ENCODE measurements at places on chromosomes 1 and 21.

- peak; percentile 34 for DNase-seq
Observed at GRCh38 chr1:204065174-204065985, 7.5 kb upstream of the SOX13 start.

DNA sequence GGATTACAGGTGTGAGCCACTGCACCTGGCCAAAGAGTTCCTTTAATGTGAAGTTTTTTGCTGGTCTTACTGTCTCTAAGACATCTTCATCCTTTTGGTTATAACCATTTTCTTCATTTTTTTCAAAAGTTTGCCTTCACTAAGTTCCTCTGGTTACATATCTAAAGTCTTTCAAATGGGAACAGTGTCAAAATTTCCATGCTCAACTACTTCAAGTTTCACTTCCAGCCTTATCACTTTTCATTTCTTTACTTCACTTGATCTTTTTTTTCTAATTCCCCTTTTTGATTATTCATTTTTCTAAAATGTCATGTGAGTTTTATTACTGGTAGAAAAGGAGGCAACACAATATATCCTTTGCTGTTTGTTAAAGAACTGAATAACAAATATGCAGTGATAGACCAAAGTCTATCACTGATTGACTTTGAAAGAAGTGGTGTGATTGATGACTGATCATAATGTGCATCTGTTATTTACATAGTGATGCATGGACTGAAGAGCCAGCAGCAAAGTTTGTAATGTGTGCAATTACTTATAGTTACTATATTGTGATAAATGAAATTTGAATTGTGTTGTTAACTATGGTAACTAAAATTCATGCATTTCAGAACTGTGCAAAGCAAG lies 16.0 kb upstream of the ZFYVE9 start:
- no peak for DNase-seq

DNA sequence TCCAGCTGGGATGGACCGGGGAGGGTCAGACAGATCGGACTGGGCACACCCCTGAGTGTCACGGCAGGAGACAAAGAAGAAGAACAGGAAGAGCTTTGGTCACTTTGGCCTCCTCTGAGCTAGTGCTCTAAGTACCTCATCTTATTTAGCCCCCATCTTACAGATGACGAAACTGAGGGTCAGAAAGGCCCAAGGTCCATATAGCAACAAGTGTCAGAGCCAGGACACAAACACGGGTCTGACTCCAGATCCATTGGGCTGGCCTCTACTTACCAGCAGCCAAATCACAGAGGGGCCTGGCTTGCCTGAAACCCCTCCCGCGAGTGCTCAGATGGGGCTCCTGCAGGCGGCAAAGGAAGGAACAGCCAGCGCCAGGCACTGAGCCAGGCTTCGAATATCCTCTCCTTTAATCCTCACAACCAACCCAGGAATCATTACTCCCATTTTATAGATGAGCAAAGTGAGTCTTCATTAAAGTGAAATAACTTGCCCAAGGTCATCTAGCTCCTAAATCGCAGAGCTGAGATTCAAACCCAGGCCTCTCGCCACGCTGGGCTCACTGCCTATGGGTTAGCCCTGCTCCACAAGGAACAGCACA lies 25.7 kb upstream of the SELENON start:
- no peak for DNase-seq

DNA sequence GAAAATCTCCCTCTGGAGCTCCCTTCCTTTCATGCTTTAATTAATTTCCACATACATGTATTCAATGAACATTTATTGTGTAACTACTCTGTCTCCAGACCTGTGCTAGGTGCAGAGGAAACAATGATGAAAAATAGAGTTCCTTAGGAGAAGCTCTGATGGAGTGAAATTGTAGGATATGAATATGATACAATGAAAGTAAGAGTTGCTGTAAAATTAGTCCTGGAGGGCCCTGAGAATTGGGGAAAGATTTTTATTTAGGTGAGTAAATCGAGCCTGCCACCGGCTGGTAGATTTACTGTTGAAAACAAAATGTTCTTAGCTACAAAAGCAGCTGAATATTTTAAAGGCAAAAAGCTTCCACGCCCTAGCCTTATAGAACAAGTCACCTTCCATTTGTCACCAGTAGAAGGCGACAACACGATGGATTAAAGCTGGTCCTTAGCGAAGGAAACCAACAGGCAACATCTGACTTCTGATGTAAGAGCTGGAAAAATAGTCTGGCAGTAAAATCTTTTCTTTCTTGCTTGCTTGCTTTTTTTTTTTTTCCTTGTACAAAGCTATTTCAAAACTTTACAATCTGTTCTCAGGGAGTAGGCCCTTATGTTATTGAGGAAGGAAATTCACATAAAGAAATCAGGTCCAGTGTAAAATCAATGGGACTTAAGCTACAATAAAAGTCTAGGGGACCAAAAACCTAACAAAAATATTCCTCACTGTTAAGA lies 82.0 kb upstream of the ROR1 start:
- peak; percentile 84 for DNase-seq

DNA sequence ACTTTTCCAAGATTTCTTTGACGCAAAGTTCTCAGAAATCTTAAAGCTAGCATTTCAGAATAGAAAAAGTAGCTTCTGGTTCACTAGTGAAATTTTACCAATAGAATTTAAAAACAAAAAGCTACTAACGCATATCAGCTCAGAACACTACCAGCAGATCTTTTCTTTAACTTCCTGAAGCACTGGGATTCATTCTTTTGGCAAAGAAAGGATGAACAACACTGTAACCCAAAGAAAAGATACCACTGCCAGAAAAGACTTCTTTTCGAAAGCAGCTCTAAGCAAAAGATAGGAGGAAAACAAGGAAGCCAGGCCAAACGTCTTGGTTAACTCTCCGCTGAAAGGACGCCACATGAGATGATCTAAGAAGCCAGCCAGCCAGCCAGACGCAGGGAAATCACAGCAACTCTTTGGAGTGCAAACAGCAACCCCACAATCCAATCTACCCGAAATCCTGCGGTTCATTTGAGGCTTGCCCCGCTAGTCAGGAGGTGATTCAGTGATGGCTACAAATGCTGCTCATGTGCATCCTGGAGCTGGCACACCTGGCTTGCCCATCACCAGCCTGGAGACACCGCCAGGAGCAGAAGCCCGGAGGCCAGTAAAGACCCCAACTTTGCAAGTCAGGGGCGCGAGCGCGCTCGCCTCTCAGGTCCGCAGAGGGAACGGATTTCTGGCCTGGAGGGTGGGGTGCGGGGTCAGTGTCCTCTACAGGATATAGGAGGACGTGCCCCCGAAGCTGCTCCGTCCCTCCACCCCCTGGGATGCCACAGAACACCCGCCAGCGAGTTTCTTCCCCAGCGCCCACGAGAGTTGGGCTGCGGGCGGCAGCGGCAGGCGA lies 812 bp downstream of the NBPF1 start:
- peak; percentile 80 for DNase-seq

DNA sequence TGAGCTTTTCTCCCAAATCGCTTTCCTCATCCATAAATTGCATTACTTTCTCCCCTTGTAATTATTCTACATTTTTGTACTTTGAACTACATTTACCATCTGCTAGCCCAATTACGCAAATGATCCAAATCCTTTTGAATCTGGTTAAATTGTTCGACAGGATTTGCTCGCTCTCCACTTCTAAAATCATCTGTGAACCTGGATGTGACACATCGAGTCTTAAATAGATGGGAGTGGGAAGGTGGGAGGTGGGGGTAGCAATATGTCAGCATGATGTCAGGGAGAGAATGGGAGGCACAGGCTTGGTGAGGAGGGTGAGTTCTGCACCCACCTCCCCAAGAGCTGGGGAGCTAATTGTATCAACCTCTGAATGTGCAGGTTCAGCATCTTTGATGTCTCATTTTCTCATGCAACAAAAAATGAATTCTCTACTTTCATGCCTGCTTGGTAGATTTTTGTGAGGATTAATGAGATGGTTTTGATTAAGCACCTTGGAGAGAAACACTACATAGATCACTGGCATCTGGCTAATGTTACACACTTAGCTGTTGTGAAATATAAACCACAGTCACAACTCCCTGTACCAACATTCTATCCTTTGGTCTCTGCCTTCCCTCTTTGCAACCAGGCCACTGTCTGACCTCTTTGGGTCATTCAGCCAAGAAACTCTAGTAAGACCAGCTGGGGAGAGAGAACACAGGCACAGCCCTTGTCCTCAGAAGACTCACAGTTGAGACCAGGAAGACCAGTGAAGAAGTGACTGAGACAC lies 165.1 kb downstream of the DAB1 start:
- DNase-seq = no peak

GRCh38 chr1:163137556-163138265 lies 65.0 kb downstream of the RGS5 start:
- no peak for DNase-seq

DNA sequence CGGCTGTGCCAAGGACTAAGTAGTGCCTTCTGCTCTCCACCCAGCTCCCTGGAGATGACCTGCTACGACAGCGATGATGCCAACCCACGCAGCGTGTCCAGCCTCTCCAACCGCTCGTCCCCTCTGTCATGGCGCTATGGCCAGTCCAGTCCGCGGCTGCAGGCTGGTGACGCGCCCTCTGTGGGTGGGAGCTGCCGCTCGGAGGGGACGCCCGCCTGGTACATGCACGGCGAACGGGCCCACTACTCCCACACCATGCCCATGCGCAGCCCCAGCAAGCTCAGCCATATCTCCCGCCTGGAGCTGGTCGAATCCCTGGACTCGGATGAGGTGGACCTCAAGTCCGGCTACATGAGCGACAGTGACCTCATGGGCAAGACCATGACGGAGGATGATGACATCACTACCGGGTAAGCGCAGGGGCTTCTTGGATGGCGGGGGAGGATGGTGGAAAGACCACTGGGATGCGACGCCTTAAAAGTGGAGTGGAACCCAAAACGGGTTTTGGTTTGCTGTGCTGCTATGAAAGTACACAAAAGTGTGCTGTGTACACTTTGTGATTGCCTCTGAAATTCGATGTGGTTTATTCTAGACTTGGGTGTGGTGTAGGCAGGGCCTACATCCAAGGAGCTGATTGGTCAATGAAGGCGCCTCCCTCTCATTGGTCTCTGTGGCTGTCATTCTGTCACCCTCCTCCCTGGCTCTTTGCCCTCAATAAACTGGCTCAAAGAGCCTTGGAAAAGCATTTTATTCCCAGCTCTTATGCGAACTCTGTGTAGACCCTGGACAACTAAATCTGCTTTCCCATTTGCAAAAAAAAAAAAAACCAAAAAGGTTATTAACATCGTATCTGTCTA lies 110.4 kb upstream of the IPO9 start:
- no peak for DNase-seq

DNA sequence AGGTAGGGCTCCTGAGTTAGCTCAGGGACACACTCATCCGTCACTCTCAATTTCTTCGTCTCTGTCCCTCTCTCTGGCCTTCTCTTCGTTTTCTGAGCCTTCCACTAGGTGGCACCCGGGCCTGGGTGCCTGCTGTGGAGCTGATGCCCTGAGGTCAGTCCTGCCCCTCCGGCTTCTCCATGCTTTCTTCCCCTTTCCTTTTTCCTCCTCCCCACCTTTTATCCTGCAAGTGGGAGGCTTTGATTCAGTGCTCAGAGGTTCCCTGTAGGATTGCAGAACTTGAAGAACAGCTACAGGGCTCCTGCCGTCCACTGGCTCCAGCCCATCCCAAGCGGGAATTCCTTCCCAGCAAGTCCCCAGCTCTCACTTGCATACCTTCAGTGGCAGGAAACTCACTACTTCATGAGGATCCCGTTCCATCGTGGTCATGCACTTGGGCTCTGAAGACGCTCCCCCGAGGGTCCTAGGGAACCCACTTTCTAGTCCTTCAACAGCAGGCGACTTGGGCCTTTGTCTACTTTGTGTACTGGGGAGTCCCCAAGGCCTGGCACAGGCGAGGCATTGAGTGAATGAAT lies 45.6 kb downstream of the SRRM1 start:
- DNase-seq = peak; percentile 62

DNA sequence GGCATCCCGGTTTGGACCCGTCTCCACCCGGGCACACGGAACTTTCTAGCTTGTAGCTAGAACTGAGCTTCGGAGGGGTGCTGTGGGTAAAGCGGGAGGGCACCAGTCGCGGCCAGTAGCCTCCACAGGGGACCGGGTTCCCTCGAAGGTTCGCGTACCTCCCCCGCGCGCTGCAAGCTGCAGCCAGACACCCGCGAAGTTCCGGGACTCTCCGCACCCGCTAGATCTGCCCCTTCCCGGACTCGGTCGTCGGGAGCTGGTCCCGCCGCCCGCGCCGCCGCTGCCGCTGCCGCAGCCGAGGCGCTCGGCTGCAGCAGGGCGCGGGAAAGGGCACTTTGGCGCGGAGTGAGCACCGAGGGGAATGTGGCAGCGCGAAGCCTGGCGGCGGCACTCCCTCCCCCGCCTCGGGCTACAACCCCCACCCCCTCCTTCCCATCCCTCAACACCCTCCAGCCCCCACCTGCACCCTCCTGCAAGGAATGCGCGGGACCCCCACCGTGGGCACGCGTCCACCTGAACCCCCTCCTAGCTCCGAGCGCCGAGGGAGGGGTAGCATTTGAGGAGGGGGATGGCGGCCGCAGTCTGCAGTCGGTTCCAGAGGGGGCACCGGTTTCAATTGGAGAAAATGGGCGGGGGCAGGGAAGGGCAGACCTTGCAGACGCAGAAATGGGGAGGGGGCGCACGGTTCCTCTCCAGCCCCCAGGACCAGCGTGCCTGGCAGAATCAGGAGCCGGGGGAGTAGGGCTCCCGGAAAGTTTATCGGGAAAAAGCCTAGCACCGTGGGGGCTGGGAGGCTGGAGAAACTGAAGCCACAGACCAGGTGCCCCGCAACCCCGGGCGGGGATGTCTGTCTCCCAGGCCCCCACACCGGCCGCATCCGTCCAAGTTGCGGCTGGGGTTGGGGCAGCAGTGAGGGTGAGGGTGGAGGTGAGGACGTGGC lies 968 bp downstream of the CSMD2 start:
- no peak for DNase-seq

GRCh38 chr1:33170351-33171274 lies 11.2 kb downstream of the TRIM62 start:
- DNase-seq = no peak

- DNase-seq = no peak
Observed at GRCh38 chr1:162832470-162832869, 28.5 kb downstream of the CCDC190 start.

GRCh38 chr1:197144570-197145325 lies 1.7 kb downstream of the ASPM start:
- peak; percentile 7 for DNase-seq

DNA sequence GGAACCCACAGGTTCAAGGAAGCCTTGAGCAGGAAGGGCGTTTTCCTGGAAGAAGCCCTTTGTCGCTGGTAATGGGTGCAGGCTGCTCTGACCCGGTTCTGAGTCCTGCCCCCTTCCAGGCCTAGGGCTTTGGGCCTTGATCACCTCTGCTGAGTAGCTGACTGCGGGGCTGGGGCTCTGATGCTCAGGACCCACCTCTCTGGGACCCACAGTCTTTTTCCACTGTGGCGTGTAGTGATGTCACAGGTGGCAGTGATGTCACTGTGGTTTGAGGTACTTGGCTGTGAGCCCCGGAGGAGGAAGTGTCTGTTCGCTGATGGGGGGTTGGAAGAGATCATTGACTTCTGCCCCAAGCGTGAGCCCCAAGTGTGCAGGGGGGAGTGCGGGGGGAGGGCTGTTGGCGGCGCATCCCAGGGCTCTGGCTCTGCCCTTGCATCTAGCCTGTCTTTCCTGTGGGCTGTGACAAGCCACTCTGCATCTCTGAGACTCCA lies 6.9 kb downstream of the TNFRSF1B start:
- DNase-seq = no peak

GRCh38 chr1:201753492-201753891 lies 75.5 kb upstream of the IPO9 start:
- no peak for DNase-seq

- peak; percentile 63 for DNase-seq
Observed at GRCh38 chr1:109769330-109770078, 5.8 kb upstream of the EPS8L3 start.

GRCh38 chr1:247376659-247377058 lies 39.3 kb upstream of the NLRP3 start:
- no peak for DNase-seq

GRCh38 chr1:226697151-226697928 lies 41.7 kb downstream of the ITPKB start:
- no peak for DNase-seq

GRCh38 chr1:212954514-212954913 lies 4.2 kb downstream of the VASH2 start:
- no peak for DNase-seq
